Spinal cord (tissue), 10 donors: ENCODE measurements at places on chromosomes 16 and 17. TPM values are rescaled to one million over a fixed set of nuclear protein-coding genes. Genes with fewer than 3 reads are reported as not detected.

ABCA8 gene
- 9.7 TPM for polyA plus RNA-seq

CIITA gene
- 2.1 TPM for polyA plus RNA-seq

ZNF624 gene
- polyA plus RNA-seq = 12.3 TPM

DNA sequence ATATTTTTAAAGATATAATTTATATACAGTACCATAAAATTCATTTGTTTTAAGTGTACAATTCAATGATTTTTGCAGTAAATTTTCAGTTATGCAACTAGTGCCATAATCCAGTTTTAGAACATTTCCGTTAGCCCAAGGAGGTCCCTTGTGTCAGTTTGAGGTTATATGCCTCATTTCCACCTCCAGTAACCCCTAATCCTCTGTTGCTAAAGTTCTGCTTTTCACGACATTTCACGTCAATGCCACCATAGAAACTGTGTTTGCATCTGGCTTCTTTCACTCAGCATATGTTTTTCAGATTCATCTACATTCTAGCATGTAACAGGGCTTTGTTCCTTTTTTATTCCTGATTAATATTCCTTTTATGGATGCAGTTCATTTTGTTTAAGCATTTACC is 42.4 kb upstream of the NUDT7 start:
- no peak for DNase-seq
- no peaks in the 10 kb centered on the region for H3K27me3 ChIP-seq
- H3K4me3 ChIP-seq = no peak overlapping the region
- no peak overlapping the region for H3K27ac ChIP-seq
